ENCODE measurements at places on chromosomes 7 and 10.

DNA sequence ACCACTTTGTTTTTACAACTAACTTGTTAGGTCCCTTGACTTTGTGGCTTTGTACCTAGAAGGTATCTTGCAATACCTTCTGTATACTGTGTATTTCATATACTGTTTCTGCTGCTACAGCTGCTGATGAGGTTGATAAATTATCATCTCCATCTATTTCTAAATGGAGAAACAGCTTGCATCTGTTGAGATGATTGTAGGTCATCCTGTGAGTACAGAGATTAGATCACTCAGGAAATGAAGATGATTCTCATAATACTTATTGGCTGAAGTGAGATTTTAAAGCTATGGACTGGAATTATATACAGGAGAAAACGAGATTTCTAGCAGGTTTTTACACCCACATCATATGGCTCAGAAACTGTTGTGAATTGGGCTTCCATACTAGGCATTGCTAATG is 280.5 kb downstream of the KCND2 start:
- DNase-seq = no peak

DNA sequence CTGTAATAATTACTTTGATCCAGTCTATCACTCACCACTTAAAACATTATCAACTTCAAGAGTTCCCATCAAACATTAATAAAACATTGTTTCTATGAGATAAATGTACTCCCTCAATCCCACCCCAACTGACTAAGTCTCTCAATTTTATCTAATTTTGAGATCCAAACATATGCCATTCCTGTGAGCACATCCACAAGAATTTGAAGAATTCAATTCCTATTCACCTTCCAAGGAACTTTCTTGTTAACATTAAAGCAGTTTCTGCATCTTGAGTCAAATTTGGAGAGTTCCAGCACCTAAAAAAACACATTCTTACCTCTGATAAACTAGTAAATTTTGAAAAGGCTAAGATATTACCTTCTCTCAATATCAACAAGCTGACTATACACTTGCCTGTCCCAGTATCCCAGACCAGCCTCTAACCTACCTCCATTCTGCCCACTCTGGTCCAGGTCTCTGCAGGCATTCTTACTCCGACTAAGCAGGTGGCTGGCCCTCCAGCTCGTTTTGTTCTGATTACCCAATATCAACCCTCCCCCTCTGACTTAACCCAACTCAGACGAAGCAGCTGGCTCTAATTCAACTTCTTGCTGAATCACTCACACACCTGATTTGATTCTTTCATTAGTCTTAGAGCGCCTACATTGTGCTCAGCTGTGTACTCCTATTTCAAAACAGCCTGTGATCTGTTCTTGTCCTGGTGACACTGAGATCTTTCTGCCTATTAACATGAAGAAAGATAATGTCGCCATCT is 275.2 kb downstream of the IPMK start:
- DNase-seq = no peak

DNA sequence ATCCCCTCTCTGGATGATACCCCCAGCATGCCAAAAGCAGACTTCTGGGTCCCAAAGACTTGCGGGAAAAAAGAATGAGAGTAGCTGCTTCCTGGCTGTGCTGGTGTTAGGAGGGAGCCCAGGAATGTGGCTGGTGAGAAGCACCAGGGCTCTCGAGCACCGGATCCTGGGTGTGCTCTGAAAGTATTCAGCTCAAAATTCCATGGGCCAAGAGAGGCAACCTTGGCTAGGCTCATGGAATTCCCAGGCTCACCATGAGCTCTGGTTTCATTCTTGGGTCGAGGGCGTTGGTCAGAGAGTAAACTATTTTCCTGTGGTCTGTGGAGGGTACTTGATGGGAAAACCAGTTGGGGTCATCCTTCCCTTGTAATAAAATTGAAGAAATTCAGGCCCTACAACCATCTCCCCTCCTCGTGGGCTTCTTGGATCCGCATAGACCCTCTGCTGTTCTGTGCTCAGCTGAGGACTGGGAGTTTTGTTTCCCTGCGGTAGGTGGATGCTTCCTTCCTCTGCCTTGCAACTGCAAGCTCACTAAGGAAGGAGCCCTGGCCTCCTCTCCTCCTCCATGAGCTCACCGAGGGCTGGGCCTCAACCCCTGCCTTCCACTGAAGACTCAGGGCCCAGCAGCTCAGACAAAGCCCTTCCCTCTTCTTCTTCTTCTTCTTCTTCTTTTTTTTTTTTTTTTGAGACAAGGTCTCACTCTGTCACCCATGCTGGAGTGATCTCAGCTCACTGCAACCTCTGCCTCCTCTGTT is 34.5 kb upstream of the AQP1 start:
- DNase-seq = no peak

DNA sequence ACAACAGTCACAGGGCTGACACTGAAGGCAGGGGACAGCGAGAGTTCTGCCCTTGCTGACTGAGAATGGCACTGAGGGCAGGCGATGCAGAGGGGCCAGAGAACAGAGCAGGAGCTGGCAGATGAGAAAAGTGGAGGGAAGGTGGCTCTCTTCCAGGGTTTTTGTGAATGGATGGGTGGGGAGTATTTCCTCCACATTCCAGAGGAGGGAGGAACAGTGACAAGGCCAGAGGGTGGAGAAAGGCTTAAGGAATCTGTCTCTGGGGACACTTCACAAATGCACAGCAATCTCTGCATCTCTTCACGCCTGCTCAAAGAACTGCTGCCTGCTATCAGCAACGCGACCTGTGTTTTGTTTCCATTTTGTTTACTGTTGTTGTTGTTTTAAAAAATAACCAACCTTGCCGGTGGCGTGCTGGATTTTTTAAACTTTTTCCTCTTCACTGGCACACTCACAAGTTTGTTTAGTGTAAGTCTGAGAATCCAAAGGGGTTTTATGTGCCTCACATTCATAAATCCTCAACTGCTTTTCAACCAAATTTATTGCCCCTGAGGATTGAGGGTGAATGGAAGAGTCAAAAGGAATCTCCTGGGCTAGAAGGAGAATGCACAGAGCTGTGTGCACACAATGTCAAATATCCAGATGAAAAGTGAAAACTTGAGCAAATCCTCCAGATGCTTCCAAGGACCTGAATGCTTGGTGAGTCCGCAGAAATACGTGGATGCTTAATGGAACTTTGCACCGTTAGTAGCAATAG is 129.3 kb downstream of the GLI3 start:
- DNase-seq = peak; percentile 86

GRCh38 chr10:24912215-24912614 is 40.2 kb downstream of the PRTFDC1 start:
- DNase-seq = no peak

- DNase-seq = no peak
Observed at GRCh38 chr7:139734395-139734794, 43.4 kb downstream of the HIPK2 start.

DNA sequence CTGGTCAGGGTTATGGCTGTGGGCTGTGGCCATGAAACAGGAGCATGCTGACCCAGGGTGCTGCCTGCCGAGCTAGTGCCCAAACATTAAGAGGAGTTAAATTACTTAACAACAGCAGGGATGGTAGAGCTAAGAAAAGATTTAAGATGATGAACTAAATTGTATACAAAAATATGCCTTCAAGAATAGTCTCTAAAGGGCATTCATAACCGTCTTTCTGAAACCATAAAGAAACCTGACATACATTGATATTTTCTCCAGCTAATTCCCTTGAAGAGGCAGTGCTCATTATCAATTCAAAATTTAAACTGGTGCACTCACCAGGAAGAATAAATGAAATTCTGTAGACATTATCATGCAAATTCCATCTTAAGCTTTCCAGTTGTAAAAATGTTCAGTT is 265.8 kb upstream of the TAC1 start:
- no peak for DNase-seq

DNA sequence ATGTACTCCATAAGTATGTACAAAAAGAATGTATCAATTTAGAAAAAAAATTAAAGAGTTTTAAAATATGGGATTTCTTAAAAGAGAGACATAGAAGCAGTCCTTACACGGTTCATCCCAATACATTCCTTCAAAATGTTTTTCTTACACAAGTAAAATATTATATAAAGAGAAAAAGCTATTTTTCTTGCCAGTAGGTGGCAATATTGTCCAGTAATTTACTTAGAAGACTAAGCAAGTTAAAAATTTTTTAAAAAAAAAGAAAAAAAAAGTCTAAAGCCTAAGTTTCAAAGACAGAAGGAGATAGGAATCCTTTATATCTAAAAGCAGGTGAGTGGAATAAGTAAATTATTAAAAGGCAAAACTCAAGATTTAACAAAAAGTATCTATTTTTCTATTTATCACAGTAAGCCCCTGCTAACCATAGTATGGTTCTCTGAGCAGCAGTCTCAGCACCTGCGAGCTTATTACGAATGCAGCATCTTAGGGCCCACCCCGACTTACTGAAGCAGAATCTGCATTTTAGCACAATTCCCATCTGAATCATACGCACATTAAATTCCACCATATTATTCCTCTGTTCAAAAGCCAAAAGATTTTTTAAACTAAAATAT is 240.6 kb downstream of the DGKI start:
- peak; percentile 46 for DNase-seq

DNA sequence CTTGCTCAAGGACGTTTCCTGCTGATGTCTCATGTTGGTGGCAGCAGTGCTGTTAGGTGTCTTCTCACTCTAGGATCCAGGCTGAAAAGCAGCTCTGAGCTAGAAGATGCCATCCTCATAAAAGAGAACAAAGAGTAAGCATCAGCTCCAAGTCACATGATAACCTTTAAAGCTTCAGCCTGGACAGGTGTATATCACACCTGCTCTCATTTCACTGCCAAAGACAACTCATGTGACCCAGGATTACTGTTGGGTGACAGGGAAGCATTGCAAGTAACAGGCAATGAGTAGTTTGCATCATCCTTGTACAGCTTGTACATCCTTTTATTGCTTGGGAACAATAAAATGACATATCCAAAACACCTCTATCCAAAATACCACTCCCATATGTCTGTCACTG is 423.4 kb upstream of the DPP6 start:
- no peak for DNase-seq

GRCh38 chr10:5071411-5072198 is 22.6 kb upstream of the AKR1C3 start:
- DNase-seq = peak; percentile 84

GRCh38 chr7:151600331-151600730 is 80.6 kb upstream of the RHEB start:
- DNase-seq = no peak

- DNase-seq = no peak
Observed at GRCh38 chr7:135327458-135327857, 93.8 kb downstream of the STRA8 start.

- DNase-seq = no peak
Observed at GRCh38 chr10:59108886-59109288, 67.6 kb upstream of the PHYHIPL start.

DNA sequence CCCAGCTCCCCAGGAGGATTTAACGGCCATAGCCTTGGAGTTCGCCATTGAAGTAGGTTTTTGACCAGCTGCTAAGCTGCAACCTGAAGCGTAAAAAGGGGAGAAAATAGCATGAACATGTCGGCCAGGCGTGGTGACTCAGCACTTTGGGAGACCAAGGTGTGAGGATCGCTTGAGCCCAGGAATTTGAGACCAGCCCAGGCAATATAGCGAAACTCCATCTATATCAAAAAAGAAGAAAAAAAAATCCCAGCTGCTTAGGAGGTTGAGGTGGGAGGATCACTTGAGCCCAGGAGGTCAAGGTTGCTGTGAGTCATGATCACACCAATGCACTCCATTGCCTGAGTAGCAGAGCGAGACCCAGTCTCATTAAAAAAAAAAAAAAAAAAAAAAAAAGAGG is 32.2 kb upstream of the MCU start:
- no peak for DNase-seq

- no peak for DNase-seq
Observed at GRCh38 chr10:126315494-126316177, 72.6 kb downstream of the ADAM12 start.

DNA sequence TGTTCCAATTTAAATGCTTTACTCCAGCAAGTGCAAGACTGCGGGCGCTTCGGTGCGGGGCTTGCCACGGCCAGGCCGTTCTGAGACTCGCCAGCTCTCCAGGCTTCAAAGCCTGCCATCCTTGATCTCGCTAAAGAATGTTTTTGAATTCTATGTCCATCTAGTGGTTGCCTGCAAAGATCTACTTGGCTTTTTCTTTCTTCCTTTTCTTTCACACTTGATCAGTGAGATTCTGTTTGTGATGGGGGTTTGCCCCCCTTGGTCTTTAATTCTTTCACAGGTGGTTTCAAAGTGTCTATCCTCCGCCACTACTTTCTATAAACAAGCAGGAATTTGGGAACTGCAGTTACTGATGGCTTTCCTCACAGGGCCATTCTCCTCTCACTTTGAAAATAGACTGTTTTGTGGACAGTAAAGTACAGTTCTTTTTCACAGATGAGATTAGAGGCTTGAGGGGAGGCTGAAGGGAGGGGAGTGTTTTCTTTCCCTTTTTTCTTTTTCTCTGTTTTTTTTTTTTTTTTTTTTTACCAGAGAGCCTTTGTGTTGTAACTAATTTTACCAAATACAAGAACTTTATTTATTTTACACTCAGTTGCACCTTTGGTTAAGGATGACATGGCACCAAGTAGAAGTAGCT is 15.2 kb upstream of the FBXW4 start:
- no peak for DNase-seq

DNA sequence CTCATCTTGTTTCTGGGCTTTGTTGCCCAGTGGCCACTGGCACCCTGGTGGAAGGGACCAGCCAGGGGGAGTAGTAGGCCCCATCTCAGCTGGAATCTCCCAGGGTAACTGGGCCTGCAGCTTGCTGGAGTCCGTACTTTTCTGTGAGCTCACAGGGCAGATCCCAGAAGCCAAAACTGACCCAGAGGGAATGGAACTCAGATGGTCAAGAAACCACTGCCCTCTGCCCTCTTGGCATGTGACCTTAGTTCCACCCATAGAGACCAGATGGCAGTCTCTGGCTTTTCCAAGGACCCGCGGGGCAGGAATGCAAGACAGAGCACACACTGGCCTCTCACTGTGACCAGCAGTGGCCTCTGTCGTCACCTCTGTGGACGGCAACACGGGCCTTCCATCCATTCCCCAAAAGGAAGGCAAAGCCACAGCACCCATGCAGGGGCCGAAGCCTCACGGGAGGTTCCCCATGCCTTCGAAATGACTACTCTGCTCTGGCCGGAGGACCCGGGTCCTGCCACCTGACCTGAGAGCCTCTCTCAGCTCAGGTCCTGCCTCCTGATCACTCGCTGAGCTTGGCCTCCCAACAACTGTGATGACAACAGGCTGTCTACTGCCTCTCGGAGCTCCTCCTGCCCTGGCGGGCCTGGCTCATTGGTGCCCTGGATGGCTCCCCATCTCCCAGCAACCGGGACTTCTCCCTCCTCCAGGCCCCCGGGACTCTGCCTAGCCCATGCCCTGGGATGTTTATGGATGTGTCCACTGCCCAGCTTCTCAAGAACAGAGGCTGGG is 29.9 kb downstream of the MYL10 start:
- DNase-seq = no peak
